ENCODE measurements at places on chromosomes 11 and 22.

GRCh38 chr11:6402561-6402981, 12.3 kb downstream of the SMPD1 start:
- peaks cover 59% of the 10 kb centered on the region for H3K4me1 ChIP-seq
- peak overlapping the region; percentile 94 for H3K27ac ChIP-seq
- peaks cover 10% of the 10 kb centered on the region for H3K27me3 ChIP-seq
- peak; percentile 76 for DNase-seq
- H3K36me3 ChIP-seq = peaks cover 31% of the 10 kb centered on the region
- H3K4me3 ChIP-seq = peak overlapping the region; percentile 75

DNA sequence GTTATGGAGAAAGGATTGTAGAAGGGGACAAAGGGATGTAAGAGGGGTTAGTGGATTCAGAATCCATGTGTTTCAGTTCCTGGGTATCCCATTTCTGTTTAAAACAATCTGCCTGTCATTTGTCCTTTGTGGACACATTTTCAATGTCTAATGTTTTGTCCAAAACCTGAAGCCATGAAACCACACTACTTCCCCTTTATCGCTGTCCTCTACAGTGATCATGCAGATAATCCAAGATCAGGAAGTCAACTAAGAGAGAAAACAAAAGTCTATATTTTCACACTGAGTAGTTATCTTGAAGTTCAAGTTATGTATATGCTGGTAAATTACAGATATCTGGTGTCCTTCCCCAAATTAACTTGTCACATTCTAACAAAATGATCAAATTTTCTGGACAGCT, 457.0 kb downstream of the NTM start:
- H3K4me1 ChIP-seq = no peaks in the 10 kb centered on the region
- no peak for DNase-seq
- no peak overlapping the region for H3K4me3 ChIP-seq
- no peak overlapping the region for H3K27ac ChIP-seq
- no peaks in the 10 kb centered on the region for H3K36me3 ChIP-seq

DNA sequence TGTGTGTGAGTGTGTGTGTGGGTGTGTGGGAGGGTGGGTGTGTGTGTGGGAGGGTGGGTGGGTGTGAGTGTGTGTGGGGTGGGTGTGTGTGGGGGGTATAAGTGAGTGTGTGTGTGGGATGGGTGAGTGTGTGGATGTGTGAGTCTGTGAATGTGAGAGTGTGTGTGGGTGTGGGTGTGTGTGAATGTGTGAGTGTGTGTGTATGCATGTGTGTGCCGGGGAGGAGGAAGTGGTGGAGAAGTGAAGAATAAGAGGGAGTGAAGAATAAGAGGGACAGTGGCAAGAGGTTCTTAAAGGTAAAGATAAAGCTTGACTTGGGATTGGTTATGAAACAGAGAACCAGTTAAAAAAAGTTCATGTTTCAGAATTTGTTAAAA, 54.0 kb downstream of the PRR5L start:
- no peak overlapping the region for H3K4me3 ChIP-seq
- H3K4me1 ChIP-seq = peaks cover 49% of the 10 kb centered on the region
- peaks cover 11% of the 10 kb centered on the region for H3K27me3 ChIP-seq
- no peaks in the 10 kb centered on the region for H3K36me3 ChIP-seq
- DNase-seq = peak; percentile 34
- H3K27ac ChIP-seq = no peak overlapping the region

DNA sequence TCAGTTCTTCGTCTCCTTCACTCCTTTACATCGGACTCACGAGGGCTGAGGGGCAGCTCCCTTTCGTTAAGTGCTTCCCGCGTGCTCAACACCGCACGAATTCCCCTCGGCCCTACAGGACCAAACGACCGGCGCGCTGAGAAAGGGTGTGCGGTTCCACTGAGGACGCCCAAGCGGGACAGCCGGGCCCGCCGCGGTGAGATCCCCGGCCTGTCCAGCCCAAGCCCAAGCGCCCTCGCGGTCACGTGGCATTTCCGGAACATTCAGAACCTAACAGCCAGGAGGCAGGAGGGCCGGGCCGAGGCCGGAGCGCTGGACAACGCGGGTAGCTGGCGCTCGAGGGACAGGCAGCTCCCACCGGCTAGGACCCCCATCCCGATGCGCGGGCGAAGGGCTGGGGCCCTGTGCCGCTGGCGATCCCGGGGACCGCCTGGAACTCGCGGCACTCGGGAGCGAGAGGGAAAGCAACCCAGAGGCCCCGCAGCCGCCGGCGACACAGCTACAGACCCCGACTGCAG, 737 bp upstream of the STIP1 start:
- peaks cover 30% of the 10 kb centered on the region for H3K4me1 ChIP-seq
- no peaks in the 10 kb centered on the region for H3K36me3 ChIP-seq
- no peak for DNase-seq
- H3K27me3 ChIP-seq = peaks cover 6% of the 10 kb centered on the region
- H3K4me3 ChIP-seq = peak overlapping the region; percentile 90

DNA sequence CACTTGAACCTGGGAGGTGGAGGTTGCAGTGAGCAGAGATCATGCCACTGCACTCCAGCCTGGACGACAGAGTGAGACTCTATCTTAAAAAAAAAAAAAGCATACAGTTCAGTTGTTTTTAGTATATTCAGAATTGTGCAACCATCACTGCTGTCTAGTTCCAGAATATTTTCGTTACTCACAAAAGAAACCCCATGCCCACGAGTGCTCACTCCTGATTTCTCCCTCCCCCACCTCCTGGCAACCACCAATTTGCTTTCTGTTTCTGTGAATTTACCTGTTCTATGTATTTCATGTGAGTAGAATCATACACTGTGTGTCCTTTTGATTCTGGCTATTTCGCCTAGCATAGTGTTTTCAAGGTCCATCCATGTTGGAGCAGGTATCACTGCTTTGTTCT, 24.8 kb downstream of the PTPRJ start:
- H3K4me1 ChIP-seq = peaks cover 80% of the 10 kb centered on the region
- no peaks in the 10 kb centered on the region for H3K36me3 ChIP-seq
- DNase-seq = no peak
- H3K4me3 ChIP-seq = peak overlapping the region; percentile 72
- H3K27me3 ChIP-seq = peaks cover 7% of the 10 kb centered on the region

DNA sequence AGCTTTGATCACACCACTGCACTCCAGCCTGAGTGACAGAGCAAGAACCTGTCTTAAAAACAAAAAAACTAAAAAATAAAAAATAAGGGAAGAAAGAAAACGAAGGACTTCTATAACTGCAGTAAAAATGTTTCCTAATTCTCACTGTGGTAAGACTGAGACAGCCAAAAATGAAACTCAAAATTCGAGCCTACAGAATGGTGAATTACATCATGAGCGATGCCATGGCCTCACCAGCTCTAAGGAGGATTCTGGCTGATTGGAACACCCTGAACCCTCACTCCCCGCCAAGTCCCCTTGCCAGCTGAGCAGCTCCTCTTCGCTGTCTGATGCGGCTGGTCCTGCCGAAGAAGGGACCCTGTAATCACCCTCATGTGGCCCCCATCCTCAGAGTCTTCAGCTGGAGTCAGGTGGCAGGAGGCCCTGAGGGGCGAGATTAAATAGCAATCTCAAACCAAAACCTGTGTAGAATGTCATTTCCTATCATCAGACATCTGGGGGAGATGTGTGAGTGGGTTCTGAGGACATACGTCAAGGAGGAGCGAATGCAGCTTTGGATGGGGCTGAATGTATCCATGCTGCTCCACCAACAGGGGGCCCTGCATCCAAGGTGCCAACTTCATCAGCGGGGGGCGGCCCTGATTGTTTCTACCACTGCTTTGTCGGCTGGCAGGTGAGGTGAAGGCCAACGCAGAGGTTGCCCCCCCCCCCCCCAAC, 29.2 kb downstream of the PDGFB start:
- peaks cover 7% of the 10 kb centered on the region for H3K4me1 ChIP-seq
- no peak for DNase-seq
- peak overlapping the region; percentile 36 for H3K4me3 ChIP-seq
- no peak overlapping the region for H3K27ac ChIP-seq
- H3K36me3 ChIP-seq = no peaks in the 10 kb centered on the region
- peaks cover 30% of the 10 kb centered on the region for H3K27me3 ChIP-seq

- H3K4me1 ChIP-seq = no peaks in the 10 kb centered on the region
- no peaks in the 10 kb centered on the region for H3K36me3 ChIP-seq
- no peak overlapping the region for H3K4me3 ChIP-seq
Measured at GRCh38 chr11:97894978-97895377, 1125.8 kb upstream of the CNTN5 start.

GRCh38 chr11:120564573-120565311, 53.2 kb downstream of the GRIK4 start:
- H3K27ac ChIP-seq = no peak overlapping the region
- H3K36me3 ChIP-seq = no peaks in the 10 kb centered on the region
- H3K4me3 ChIP-seq = peak overlapping the region; percentile 78
- peak; percentile 63 for DNase-seq
- peaks cover 6% of the 10 kb centered on the region for H3K27me3 ChIP-seq
- H3K4me1 ChIP-seq = peaks cover 15% of the 10 kb centered on the region

- DNase-seq = no peak
- no peak overlapping the region for H3K27ac ChIP-seq
- peaks cover 12% of the 10 kb centered on the region for H3K4me1 ChIP-seq
- H3K4me3 ChIP-seq = no peak overlapping the region
- H3K27me3 ChIP-seq = no peaks in the 10 kb centered on the region
- H3K36me3 ChIP-seq = no peaks in the 10 kb centered on the region
Measured at GRCh38 chr11:24900960-24901549, 404.2 kb downstream of the LUZP2 start.

- no peaks in the 10 kb centered on the region for H3K36me3 ChIP-seq
- no peak for DNase-seq
- no peak overlapping the region for H3K27ac ChIP-seq
- no peak overlapping the region for H3K4me3 ChIP-seq
- peaks cover 2% of the 10 kb centered on the region for H3K27me3 ChIP-seq
- no peaks in the 10 kb centered on the region for H3K4me1 ChIP-seq
Measured at GRCh38 chr22:25641650-25642049, 77.2 kb downstream of the GRK3 start.

GRCh38 chr22:26846076-26846475, 188.7 kb downstream of the MIAT start:
- H3K4me3 ChIP-seq = no peak overlapping the region
- H3K27ac ChIP-seq = peak overlapping the region; percentile 53
- no peaks in the 10 kb centered on the region for H3K27me3 ChIP-seq
- peaks cover 27% of the 10 kb centered on the region for H3K4me1 ChIP-seq
- DNase-seq = no peak
- no peaks in the 10 kb centered on the region for H3K36me3 ChIP-seq

DNA sequence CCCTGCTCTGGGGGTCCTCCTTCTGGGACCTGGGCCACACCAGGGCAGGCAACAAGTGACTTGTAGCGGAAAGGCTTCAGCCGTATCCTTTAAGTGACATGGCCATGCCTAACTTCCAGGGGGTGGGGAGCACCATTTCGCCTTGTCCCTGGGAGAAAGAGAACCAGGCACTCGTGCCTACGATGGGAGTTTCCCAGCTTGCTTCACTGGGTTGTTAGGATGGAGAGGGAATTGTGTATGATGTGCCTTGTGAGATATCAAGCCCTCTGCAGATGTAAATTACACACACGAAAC, 151.4 kb downstream of the CACNA1I start:
- no peaks in the 10 kb centered on the region for H3K36me3 ChIP-seq
- no peak for DNase-seq
- H3K4me3 ChIP-seq = no peak overlapping the region
- no peak overlapping the region for H3K27ac ChIP-seq

DNA sequence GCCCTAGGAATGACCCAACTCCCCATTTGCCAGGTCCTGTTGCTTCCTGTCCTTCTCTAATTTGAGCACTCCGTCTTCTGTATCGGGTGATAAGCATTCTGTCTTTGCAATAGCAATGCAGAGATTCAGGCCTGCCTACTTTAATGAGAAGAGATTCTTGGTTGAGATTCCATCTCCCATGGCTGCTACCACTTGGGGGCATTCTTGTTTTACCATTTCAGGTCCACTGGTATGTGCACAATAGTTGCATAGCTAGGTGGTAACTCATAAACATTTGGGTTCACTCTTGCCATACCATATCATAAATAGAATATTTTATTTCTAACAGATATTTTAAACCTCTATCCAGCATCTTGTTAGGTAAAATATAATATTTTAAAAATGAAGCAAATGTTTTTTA, 34.4 kb upstream of the CALCB start:
- H3K4me1 ChIP-seq = no peaks in the 10 kb centered on the region
- no peak for DNase-seq
- H3K27me3 ChIP-seq = peaks cover 9% of the 10 kb centered on the region
- no peak overlapping the region for H3K27ac ChIP-seq

GRCh38 chr22:32574411-32574810, 99.8 kb downstream of the FBXO7 start:
- no peak overlapping the region for H3K27ac ChIP-seq
- H3K4me3 ChIP-seq = no peak overlapping the region
- no peaks in the 10 kb centered on the region for H3K36me3 ChIP-seq

- peaks cover 39% of the 10 kb centered on the region for H3K36me3 ChIP-seq
- H3K4me3 ChIP-seq = no peak overlapping the region
- peak; percentile 2 for DNase-seq
- H3K4me1 ChIP-seq = peaks cover 18% of the 10 kb centered on the region
Measured at GRCh38 chr22:30008401-30008800, 71.9 kb upstream of the HORMAD2 start.

DNA sequence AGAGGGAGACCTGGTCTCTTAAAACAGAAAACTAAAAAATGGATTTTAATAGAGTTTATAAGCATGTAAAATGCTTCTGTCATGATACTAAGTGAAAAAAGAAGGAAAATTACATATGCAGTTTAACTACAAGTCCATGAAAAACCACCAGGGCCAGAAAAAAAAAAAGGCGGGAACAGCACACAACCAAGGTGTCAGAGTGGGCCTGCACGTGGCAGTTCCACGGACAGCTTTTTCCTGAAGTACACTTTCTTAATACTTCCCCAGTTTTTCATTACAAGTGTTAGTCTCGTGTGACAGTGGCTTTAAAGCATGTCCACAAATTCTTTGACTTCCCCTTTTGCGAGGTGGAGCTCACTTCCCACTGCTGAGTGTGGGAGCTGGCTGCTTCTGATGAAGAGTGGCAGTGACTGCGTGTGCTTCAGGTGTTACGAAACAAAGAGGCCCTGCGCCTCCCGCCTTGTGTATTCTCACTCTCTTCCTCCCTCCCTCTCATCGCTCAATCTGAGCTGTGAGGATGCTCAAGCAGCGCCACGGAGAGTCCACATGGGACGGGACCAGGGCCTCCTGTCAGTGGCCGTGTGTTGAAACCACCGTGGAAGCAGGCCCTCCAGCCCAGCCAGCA, 16.4 kb downstream of the PPM1F start:
- peaks cover 2% of the 10 kb centered on the region for H3K36me3 ChIP-seq
- H3K27ac ChIP-seq = no peak overlapping the region
- no peak overlapping the region for H3K4me3 ChIP-seq
- DNase-seq = no peak
- peaks cover 28% of the 10 kb centered on the region for H3K4me1 ChIP-seq

GRCh38 chr11:32899438-32899837, 6.8 kb downstream of the QSER1 start:
- H3K4me1 ChIP-seq = peaks cover 32% of the 10 kb centered on the region
- H3K27me3 ChIP-seq = no peaks in the 10 kb centered on the region
- peak overlapping the region; percentile 69 for H3K27ac ChIP-seq
- H3K36me3 ChIP-seq = no peaks in the 10 kb centered on the region
- H3K4me3 ChIP-seq = peak overlapping the region; percentile 60

- peaks cover 19% of the 10 kb centered on the region for H3K4me1 ChIP-seq
- H3K27ac ChIP-seq = peak overlapping the region; percentile 40
- no peaks in the 10 kb centered on the region for H3K36me3 ChIP-seq
- peaks cover 15% of the 10 kb centered on the region for H3K27me3 ChIP-seq
Measured at GRCh38 chr22:38221908-38222796, 20.4 kb downstream of the MAFF start.

GRCh38 chr11:116544721-116545120, 228.1 kb downstream of the BUD13 start:
- no peak overlapping the region for H3K4me3 ChIP-seq
- no peaks in the 10 kb centered on the region for H3K36me3 ChIP-seq
- H3K27ac ChIP-seq = no peak overlapping the region
- H3K4me1 ChIP-seq = no peaks in the 10 kb centered on the region
- peaks cover 3% of the 10 kb centered on the region for H3K27me3 ChIP-seq
- DNase-seq = no peak

All from immature natural killer cell (primary cell).